Coronary artery (tissue), 2 donors: ENCODE measurements at places on chromosomes 6 and 20.

GRCh38 chr20:57996936-57997890 lies 231.2 kb downstream of the ANKRD60 start:
- no peak for DNase-seq

DNA sequence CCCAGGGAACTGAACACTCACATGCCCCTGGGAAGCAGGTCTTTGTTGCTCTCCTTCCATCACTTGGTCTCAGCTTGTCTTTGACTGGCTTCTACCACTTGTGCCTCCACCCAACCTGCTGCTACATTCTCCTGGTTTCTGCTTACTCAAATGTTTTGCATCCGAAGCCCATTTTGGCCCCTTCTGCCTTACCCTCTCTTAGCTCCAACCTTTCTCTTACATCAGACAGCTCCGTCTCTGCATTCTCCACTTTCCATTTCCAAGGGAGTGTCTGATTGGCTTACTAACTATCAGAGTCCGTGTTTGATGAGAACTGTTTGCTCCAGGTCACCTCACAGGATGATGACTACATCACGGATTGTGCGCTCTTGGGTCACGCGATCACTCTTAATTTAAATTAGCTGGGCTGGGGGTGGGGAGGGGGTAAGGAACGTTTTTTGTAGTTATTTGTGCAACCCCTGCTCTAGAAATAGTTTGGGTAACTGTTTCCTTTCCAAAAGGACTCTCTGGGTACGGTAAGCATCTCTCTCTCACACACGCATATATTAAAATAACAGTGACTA lies 844 bp upstream of the ABRACL start:
- DNase-seq: no peak

DNA sequence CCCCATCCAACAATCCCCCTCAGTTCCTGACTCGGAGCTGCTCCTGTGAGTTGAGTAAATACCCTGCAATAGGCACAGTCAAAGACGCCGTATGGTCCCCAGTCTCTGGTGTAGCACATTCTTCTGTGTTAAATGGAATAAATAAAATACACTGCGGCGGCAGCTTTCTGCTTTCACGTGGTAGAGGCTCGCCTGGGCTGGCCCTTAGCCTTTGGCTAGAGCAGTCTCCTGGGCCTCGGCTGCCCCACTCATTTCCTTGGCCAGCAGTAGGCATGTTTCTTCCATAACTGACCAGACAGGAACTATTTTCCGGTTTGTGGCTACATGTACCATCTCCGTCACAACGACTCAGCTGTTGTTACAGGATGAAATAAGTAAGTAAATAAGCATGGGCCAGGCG lies 20.7 kb downstream of the SERPINB6 start:
- no peak for DNase-seq

GRCh38 chr6:158730541-158730907 lies 80.7 kb downstream of the SYTL3 start:
- no peak for DNase-seq

- DNase-seq: no peak
Observed at GRCh38 chr6:145051661-145052060, 683.7 kb downstream of the EPM2A start.

- no peak for DNase-seq
Observed at GRCh38 chr6:127486934-127487333, 27.7 kb upstream of the KIAA0408 start.

- DNase-seq: no peak
Observed at GRCh38 chr20:36496707-36497669, 44.3 kb upstream of the MYL9 start.

GRCh38 chr6:146856296-146856695 lies 257.5 kb downstream of the ADGB start:
- no peak for DNase-seq

DNA sequence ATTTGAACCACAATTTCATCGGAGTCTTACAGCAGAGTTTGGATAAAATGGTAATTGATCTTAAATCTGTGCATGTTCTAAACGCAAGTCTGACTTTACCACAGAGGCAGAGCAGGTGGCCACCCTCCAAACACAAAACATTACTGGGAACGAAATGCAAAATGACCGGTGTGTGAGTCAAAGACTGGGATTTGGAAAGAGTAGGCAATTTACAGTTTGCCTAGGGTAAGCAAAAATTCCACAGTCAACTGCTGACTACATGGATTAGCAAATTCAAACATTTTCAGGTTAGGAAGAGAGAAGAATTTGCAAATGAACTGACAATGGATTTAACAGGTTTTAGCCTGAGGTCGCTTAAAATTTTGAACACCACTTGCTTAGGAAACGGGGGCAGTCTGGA lies 444.4 kb downstream of the HDGFL1 start:
- DNase-seq: no peak

GRCh38 chr20:5835321-5835821 lies 85.2 kb downstream of the SHLD1 start:
- DNase-seq: no peak

DNA sequence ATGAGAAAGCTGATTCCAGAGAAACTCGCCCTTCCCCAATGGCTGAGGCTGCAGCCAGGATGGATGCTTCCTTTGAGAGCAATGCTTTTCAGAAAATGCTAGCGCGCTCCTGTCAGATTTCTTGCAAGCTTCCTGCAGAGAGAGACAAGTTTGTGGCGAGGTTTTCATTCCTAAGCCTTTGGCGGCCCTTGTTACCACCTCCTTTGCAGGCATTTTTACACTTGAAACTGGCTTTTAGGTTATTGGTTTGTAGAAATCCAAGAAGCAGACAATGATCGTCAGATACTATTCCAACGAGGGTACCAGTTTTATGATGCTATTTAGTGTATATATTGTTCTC lies 1.1 kb downstream of the FNDC1 start:
- no peak for DNase-seq

- no peak for DNase-seq
Observed at GRCh38 chr6:130843575-130844320, 16.5 kb downstream of the SMLR1 start.

- no peak for DNase-seq
Observed at GRCh38 chr20:62427172-62428001, at the start of gene RBBP8NL. TSS of gene RBBP8NL (minus strand) at chr20:62427539. CDS start at chr20:62419647, 7,892 bp downstream.

DNA sequence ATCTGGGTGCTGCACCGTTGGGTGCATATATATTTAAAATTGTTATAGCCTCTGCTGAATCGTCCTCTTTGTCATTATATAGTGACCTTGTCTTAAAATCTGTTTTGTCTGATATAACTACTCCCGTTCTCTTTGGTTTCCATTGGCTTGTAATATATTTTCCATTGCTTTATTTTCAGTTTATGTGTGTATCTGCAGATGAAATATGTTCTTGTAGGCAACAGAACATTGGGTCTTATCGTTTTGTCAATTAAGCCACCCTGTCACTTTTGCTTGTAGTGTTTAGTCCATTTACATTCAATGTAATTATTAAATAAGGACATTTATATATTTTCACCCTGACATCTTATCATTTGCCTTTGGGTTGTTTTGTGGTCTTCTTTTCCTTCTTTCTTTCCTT lies 933.9 kb downstream of the EPHA7 start:
- no peak for DNase-seq

DNA sequence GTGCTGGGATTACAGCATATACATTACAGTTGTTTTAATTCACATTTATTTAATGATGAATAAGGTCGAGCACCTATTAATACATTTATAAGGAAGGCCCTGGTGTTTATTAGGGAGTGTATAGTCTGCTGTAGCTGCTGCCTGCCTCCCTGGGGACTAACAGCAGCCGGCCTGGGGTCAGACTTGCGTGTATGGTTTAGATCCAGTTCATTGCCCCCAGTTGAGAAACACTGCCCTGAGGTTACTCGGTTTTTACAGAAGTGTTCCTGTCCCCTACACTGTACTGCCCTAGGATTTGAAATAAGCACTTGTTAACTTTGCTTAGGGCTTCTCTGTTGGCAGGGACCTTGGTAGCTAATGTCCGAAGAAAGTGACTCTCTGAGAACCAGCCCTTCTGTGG lies 4.0 kb downstream of the TTPAL start:
- no peak for DNase-seq

DNA sequence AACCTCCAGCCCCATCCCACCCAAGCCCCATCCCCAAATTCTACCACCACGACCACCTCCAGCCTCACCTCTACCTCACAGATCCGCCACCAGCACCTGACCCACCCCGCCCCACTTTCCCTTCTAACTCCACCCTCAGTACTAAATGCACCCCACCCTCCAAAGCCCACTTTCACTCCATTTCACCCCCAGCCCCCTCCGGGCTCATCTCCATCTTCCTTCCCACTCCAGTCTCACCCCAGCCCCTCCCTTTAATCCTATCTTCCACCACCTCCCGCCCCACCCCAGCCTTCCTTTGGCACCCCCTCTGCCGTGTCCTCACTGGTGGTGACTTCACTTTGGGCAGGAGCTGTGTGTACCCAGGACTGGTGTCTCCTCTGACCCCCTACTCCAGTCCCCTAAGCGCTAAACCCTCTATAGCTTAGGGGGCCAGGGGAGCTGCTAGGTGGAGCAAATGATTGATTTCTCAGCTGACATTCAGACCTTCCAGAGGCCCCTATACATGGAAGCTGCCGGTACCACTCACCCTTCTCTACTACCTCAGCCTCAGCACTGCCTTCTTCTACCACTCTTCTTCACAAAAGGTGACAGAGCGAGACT lies 2.8 kb upstream of the NSFL1C start:
- no peak for DNase-seq

GRCh38 chr20:25324412-25324811 lies 66.2 kb downstream of the ABHD12 start:
- DNase-seq: no peak

DNA sequence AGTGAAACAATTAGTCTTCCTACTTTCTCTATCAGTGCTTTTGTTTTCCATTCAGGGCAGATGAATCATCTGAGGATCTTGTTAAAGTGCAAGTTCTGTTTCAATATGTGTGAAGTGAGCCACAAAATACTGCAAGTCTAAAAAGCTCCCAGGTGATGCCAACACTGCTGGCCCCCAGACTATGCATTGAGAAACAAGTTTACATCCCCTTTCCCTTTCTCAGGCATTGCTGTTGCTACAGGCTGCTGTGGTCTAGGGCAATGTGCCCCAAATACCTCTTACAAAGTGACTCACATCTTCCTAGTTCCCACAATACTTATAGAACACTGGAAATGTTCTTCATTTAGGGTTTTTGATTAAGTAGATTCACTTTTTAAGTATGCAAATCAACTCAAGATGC lies 31.8 kb downstream of the ABRACL start:
- no peak for DNase-seq

GRCh38 chr20:9400171-9401025 lies 114.0 kb upstream of the LAMP5 start:
- no peak for DNase-seq

DNA sequence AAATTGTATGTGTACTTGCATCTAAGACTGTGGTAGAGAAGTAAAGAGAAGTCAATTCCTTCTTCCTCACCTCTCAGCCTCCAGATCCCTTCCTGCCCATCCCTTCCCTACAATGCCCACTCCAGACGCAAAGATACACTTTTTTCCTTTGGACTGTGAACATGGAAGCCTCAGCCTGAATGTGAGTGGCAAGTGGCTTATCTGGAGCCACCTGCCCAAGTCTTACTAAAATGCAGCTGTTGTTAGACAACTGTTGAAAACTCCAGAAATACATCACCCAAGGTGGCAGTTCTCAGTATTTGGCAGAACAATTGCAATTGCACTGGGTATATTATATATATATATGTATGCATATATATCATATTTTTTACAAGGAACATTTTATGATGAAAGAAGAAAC lies 7.5 kb downstream of the VGLL2 start:
- no peak for DNase-seq

DNA sequence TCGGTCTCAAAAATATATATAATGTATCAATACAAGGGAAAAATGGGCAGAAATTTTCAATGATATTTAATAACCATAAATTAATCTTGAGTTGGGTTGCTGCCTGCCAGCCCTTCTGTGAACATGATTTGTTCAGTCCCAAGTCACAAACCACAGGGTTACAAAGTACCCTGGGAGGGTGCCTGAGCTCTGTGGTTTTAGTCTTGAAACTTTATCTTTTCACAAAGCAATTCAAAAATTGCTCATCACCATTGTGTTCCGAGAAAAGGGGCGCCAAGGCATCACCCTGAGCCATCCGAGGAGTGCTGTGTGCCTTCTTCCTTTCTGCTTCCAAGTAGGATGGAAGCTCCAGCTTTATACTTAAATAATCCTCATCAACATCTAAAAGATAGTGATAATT lies 141.6 kb upstream of the AKAP12 start:
- DNase-seq: peak; percentile 8

- DNase-seq: no peak
Observed at GRCh38 chr20:32364554-32365208, 6.5 kb downstream of the ASXL1 start.

- no peak for DNase-seq
Observed at GRCh38 chr6:16789329-16790038, 28.2 kb upstream of the ATXN1 start.

GRCh38 chr6:12476484-12476883 lies 186.3 kb downstream of the EDN1 start:
- no peak for DNase-seq

- DNase-seq: no peak
Observed at GRCh38 chr6:166456395-166457156, 73.8 kb upstream of the MPC1 start.

DNA sequence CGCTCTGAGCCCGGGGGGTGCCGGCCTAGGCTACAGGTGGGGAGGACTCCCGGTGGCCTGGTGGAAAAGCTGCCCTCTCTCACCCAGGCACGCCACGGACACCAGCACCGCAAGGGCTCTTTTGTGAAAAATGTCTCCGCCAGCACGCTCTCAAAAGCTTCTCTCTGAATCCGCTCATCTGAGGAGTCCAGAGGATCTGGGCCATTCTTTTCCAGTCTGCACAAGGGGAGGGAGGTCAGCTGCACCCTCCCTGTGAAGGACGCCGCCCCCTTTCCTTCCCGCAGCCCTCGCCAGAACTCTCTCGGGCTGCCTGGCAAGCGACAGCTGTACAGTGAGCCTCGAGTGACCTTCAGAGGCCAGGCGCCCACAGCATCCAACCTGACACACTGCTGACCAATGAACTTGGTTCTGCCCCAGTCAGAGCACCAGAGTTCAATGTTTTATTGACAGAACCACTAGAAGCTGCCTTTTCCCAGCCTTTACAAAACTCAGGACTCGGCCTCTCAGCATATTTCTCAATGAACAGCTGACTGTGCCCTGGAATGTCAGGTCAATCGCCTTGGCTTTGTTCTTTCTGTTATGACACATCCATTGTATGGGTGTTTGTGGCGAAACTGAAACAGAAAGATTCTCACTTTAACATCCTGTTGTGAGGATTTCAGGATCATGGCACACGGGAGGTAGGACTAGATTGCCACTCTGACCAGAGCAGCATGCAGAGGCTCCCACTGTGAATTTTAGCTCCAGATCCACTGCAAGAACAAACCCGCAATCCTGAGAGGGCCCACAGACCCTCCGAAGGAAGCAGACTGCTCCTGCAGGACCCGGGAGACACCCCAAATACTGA lies 26.7 kb downstream of the SERPINB9 start:
- peak; percentile 84 for DNase-seq

GRCh38 chr6:33761922-33762629 lies 15.4 kb upstream of the IP6K3 start:
- DNase-seq: no peak
